ENCODE measurements at places on chromosomes 12 and 14.

DNA sequence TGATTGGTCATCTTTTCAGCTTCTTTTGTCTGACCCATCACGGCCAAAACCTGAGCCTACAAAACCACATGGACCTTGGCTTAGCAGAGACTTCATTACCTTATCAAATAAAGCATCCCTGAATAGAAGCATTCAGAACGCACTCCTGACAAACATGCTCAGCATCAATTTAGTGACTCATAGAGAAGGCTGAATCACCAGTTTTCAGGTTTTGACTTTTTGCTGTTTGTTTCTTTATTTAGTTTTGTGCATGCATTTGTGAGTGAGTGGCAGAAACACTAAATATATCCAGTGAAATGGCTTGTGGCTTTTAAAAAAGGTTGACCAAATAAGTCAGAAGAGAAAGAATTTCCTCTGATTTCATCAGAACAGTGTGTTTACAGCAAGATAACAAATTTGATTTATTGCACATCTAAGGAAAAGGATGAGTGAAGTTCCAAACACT lies 19.0 kb upstream of the OVCH1 start:
- peak; percentile 70 for DNase-seq

GRCh38 chr12:68001486-68002466 lies 12.5 kb downstream of the IFNG-AS1 start:
- DNase-seq, result peak; percentile 9

DNA sequence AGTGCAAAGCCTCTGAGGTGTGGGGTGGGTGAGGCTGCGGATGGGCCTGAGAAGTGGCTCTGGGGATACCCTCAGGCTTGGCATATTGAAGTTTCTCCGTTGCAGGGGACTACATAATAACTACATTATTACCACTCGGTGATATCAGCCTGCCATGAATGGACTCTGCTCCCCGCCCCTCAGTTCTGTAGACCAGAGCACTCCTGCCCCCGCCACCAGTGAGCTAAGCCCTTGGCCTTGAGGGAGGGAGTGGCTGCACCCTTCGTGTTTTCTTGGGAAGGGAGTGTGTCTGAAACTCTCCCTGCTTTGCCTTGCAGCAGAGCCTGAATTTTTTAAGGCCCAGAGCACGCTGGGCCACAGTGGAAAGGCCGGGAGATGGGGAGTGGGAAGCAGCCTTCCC lies 1.7 kb downstream of the ORAI1 start:
- peak; percentile 40 for DNase-seq

DNA sequence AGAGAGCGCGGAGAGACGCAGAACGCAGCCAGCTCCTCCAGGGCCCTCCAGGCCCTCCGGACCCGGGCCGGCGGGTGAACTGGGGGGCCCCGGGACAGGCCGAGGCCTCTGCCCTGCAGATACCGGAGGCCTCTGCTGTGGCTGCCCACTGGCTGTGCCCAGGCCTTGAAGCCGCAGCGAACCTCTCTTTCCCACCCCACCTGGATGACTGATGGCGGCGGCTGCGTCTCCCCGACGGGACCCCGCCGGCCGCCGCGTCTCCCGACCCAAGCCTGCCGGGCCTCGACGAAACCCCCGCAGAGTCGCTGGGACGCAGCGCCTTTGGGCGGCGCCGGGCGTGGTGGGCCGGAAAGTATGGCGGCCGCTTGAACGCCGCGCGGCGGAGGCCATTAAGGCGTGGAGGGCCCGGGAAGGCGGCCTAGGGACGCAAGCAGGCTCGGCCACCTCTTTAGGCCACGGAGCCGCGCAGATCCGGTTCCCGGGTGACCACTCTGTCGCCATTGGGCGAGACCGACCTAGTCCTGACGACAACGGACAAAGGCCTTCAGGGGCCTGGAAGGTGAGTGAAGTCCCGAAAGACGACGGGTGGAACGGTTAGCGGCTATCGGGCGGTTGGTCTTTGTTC lies 8.4 kb upstream of the ERGIC2 start:
- no peak for DNase-seq

GRCh38 chr14:54891471-54892245 lies 11.0 kb downstream of the GCH1 start:
- DNase-seq, result no peak

GRCh38 chr14:65287264-65288131 lies 125.0 kb upstream of the FUT8 start:
- no peak for DNase-seq

DNA sequence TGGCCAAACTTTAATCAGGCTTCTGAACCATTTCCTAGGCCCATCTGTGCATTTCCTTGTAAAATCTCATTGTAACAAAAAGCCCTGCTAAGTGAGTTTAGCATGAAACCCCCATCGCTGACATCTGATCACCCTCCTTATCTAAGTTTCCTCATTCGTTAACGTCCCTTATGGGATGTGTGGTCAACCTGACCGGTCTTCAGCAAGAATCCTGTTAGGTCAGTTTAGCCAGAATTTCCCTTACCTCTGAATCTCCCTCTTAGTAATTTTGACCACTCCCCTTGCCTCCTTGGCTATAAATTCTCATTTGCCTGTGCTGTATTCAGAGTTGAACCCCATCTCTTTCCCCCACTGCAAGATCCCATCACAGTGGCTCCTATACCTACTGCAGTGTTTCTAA lies 239.3 kb downstream of the RMST start:
- no peak for DNase-seq
